Right forelimb (tissue), 1 donor: ENCODE measurements at places on chromosomes 16 and 17.
A peak's percentile ranks its signal among the peaks of the same experiment; 100 is the strongest.

- DNase-seq = no peak
Observed at GRCh38 chr16:27238016-27238587, 30.5 kb downstream of the NSMCE1 start.

- no peak for DNase-seq
Observed at GRCh38 chr16:729768-730665, 3.1 kb downstream of the HAGHL start.

- DNase-seq = no peak
Observed at GRCh38 chr17:52885882-52886281, 727.4 kb upstream of the CA10 start.

- DNase-seq = peak; percentile 68
Observed at GRCh38 chr16:88298181-88298832, 84.5 kb upstream of the ZNF469 start.

DNA sequence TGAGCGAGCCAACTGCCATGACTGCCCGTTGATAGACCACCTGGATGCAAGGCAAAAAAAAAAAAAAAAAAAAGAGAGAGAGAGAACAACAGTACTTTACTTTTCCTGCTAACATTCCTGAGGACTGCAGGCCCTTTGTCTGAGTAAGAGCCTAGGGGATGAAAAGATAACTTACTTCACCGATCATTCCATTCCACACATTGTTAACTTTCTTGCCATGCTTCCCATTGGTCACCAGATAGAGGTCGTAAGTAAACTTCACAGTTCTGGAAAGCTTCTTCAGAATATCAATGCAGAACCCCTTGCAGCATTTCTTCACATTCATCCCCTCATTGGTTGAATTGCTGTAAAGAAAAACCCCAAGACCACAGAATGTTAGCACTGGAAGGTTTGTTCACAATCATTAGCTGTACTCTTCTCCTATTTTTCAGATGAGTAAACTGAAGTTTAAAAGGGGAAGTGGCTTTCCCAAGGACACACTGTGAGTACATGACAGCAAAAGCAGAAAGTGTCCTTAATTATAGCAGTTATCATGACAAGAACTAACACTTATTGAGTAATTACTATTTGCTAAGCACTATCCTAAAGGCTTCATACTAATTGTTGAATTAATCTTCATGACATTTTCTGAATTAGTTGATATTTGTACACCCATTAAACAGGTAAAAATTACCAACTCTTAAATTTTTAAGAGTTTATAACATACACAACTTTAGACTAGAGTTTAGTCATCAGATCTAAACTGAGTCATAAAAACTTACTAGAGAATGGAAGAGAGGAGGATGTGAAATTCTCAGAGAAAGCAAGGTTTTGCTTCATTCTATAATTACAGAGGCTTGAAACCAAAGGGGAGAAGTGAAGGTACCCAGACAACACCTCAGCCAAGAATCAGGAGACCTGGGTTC is 341.2 kb downstream of the GRIN2A start:
- no peak for DNase-seq

DNA sequence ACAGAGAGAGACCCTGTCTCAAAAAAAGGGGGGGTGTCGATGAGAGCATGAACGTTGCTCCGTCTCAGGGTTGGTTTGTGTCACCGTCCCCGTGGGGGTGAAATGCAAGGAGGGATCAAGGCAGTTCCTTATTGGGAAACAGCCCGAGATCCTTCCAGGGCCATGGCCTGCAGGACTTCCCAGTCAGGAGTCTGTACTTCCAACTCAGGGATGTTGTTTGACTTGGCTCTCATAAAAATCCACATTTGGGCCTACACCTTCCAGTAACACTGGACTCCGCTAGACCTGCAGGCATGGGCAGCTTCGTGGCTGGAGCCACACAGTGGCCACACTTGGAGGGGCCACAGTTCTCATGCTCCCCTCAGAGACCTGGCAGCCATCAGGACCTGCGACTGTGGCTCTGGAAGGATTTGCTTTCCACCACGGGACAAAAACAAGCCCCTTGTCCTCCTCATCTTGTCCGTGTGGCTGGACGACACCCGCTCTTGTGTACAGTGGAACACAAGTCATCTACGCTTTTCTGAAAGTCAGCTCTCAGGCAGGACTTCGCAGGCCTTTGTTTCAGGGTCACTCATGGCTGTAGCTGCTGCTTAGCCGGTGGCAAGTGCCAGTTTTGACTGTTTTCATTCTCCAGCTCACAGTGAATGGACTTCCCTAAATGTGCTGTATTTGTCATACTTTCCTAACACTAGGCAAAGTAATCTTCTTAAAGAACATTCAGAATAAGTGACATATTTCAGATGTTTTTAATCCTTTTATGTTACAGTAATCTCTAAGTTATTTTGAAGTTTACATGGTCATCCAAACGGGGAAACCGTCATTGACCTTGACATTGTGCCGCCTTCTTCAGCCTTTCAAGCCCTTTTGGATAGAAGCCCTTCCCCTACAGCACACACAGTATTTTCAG is 24.2 kb upstream of the IL17C start:
- DNase-seq = no peak

GRCh38 chr17:3915995-3916696 is at the start of gene P2RX1:
Gene P2RX1 (minus strand): TSS chr17:3916465. CDS start chr17:3916225, 240 bp downstream.
- no peak for DNase-seq

DNA sequence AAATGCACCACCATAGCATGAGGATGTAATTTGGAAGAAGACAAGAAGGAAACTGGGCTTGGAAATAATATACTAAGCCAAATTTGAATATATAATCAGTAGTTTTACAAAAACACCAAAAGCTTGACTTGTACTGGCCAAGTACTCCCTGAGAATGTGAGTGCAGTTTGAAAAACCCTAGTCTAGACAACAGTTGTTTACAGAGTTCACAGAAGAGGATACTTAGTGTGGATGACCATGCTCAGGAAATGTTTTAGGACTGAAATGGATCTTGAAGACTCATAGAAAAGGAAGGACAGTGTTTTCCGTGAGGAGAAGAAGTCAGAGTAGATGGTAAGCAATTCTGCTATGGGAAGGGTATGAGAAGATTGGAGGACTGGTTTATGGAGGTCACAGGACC is 1.9 kb upstream of the CDYL2 start:
- no peak for DNase-seq

DNA sequence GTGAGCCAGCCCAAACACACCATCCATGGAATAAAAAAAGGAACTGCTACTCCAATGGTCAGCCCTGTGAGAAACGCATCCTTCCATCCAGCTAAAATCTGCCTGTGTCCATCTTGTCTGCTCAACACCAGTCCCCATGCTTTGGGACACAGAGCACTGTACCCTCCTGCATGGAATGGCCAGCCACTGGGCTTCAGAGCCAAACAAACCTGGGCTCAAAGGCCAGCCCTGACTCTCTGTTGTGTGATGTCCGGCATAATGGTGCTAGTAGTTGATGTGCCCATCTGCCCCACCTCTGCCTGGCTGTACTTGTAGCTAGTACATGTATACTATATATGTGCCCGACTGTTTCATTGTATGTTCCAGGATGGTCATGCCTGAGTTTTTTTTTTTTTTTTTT is 77.6 kb upstream of the AMZ2 start:
- DNase-seq = no peak

DNA sequence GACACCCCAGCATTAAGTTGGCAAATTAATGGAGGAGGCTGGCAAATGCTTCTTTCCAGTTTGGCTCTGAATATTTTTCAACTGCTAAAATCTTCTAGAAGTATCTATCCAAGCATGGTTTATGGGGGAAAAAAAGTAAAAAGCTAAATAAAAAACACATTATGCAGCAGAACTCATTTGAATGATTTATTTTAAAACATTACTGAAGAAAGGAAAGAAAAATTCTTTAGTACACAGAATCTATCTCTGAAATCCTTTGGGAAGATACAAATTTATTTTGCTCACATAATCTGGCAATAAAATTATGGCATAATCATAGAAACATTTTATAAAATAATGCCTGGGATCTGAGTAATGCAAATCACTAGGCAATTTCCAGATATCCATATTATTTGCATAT is 328.1 kb upstream of the MON1B start:
- no peak for DNase-seq

DNA sequence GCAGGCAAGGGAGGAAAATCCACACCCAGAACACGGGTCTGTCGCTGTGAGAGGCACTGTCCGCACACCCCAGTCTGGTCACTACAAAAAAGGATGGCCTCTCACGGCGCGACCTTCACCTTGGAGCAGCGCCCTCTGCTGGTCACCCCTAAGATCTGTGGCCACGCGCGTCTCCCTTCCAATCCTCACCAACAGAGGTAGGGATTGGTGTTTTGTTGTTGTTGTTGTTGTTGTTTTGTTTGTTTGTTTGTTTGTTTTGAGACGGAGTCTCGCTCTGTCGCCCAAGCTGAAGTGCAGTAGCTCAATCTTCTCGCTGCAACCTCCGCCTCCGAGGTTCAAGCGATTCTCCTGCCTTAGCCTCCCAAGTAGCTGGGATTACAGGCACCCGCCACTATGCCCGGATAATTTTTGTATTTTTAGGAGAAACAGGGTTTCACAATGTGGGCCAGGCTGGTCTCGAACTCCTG is 15.0 kb upstream of the C17orf58 start:
- no peak for DNase-seq

DNA sequence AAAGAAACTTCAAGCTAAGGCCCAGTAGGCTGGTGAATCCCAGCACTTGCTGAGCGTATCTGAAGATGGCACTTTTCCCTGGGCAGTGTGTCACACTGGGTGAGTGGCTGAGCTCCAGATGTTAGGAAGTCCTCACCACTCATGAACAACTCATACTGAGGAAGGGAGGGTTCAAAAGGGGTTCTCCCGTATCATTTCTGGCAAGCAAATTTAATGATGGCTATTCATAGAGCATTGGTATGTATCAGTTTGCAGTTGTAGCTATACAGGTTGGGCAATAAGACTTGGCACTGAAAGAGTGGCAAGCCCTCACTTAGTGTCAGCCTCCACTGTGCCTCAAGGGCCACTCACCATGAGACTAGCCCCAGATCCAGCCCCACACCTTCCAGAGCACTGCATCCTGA is 10.7 kb downstream of the GFOD2 start:
- DNase-seq = no peak

GRCh38 chr17:34771891-34772290 is 189.4 kb downstream of the CCT6B start:
- no peak for DNase-seq
